Left kidney (tissue), 8 donors: ENCODE measurements at places on chromosomes 7 and 10. TPM values are rescaled to one million over a fixed set of nuclear protein-coding genes. Genes with fewer than 3 reads are reported as not detected.

Gene TMEM139
- 55.7 TPM for polyA plus RNA-seq

Gene FBXL13
- 4.3 TPM for polyA plus RNA-seq

Gene PLPP4
- polyA plus RNA-seq: 4.6 TPM

Gene GIMAP1
- 2.4 TPM for polyA plus RNA-seq

Gene SORCS1
- polyA plus RNA-seq: 18.3 TPM

Gene TMEM236
- polyA plus RNA-seq: 0.37 TPM

Gene DYDC2
- 3.5 TPM for polyA plus RNA-seq

Gene PHKG1
- polyA plus RNA-seq: 2.9 TPM

Gene TYW1B
- polyA plus RNA-seq: 8.6 TPM

Gene NKX2-3
- polyA plus RNA-seq: not detected

Gene ADAM8
- polyA plus RNA-seq: 2.4 TPM

Gene TMEM176B
- polyA plus RNA-seq: 78.4 TPM

Gene CCL24
- polyA plus RNA-seq: not detected

Gene KAZALD1
- 8.2 TPM for polyA plus RNA-seq

Gene SUGCT
- 14.0 TPM for polyA plus RNA-seq

Gene CALML5
- polyA plus RNA-seq: not detected

Gene ECHDC3
- polyA plus RNA-seq: 11.0 TPM

Gene FAM25C
- polyA plus RNA-seq: not detected

Gene OR2A1
- polyA plus RNA-seq: 1.2 TPM

Gene HYAL4
- polyA plus RNA-seq: 0.86 TPM

Gene HIP1
- 40.1 TPM for polyA plus RNA-seq

Gene IFT22
- polyA plus RNA-seq: 69.8 TPM

Gene UMAD1
- 19.2 TPM for polyA plus RNA-seq

Gene ALOX5
- polyA plus RNA-seq: 3.5 TPM

Gene GRM3
- polyA plus RNA-seq: 0.13 TPM

Gene SSMEM1
- polyA plus RNA-seq: not detected

Gene RBP3
- 0.10 TPM for polyA plus RNA-seq

Gene PIP
- not detected for polyA plus RNA-seq

Gene FAM237B
- polyA plus RNA-seq: 1.1 TPM

Gene ACHE
- 2.7 TPM for polyA plus RNA-seq

Gene NUDCD3
- polyA plus RNA-seq: 86.1 TPM

Gene BAZ1B
- 85.9 TPM for polyA plus RNA-seq

Gene CLRN3
- polyA plus RNA-seq: 22.5 TPM

Gene CCM2
- polyA plus RNA-seq: 27.0 TPM

Gene NPFFR1
- polyA plus RNA-seq: 0.15 TPM

Gene ANKRD7
- polyA plus RNA-seq: 4.3 TPM

Gene HOXA13
- not detected for polyA plus RNA-seq

Gene CHN2
- polyA plus RNA-seq: 19.0 TPM
